Brain (organoid and tissue), 16 donors: ENCODE measurements at places on chromosomes 1 and 21.

DNA sequence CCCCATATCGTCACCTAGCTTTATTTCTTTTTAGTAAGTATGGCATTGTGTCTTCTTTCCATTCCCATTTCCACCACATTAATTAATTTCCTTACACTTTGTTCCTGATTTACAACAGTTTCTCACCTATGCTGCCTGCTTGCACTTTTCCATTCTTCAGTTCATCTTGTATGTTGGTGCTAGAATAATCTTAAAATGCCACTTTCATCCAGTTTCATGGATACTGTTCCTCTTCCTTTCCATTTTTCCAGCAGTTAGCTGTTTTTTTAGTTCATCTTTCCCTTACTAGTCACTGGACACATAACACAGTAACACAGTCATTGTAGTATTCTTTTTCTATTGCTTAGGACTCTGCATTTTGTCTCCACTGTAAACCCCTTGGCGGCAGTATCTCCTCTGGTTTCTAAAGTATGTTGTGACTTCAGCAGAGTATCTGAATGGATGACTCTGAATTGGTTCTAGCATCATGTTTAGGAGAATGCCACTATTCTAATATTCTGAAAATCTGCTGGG lies 2.1 kb downstream of the CDC7 start:
- peak; percentile 44 for DNase-seq

DNA sequence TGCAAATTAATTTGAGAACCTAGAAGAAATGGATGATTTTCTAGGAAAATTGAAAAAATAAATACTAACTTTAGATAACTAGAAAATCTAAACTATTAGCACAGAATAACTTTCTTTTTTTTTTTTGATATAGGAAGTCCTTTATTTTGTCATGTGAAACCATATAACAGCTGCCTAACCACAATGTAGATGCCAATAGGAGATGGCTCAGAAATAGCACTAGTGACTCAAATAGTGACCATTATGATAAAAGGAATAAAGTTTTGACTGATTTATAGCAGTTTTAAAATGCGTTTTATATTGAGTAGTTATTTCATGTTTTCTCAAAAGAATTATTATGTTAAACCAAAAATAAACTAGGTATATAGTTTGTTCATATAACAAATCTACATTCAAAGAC lies 158.0 kb upstream of the CACYBP start:
- DNase-seq, result no peak

DNA sequence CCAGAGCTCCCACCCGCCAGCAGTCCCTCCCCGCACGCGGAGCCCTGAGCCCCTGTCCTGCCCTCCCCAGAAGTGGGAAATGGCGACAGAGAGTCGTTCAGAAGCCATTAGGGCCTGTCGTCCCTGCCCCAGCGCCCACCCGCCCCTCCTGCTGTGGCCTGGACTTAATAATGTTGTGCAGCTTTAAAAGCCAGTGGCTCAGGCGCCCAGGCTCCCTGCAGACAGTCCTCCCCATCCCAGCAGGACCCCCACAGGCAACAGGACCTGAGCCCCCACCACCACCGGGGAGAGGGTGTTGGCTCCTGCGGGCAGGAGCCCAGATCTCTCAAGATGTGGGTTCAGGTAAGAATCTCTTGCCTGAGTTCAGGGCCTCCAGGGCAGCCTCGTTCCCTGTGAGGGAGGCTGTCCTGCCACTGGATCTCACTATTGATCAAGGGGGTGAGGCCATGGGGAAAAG lies 125.3 kb upstream of the RUNX3 start:
- no peak for DNase-seq

GRCh38 chr21:41921021-41921420 lies 32.8 kb downstream of the C2CD2 start:
- no peak for DNase-seq

DNA sequence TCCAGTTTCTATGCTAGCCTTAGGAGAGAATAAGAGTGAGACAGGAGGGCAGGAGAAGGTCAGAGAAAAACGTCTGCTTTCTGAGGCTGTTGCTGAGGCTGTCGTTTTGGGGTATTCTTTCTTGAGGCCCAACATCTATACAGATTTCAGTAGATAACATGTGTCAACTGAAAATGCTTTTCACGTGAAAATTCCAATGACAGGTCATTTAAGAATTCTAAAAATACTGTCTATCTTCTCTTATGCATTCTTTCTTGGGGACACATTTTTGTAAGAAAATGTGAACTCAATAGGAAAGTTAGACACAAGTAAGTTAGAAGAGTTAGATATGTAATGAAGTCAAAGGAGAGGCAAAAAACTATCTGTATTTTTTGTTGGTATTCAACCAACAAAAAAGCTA lies 150.8 kb downstream of the TGFB2 start:
- DNase-seq, result no peak

DNA sequence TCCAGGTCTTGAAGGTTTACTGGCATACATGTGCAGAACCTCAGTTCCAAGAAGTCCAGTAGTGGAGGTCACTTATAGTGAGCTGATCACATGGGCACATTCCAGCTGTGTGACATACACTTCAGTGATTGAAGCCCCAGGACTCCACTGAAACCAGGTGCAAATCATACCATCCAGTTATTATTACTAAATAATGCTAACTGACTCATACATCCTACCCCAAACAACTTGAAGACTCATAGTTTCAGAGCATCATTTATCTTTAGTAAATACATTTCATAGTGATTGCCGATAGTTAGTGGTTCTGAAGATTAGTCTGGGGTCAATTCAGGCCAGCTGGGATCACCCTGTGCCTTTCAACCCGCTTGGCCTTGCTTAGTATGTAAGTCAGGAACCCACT lies 137.9 kb upstream of the UBE2U start:
- no peak for DNase-seq

DNA sequence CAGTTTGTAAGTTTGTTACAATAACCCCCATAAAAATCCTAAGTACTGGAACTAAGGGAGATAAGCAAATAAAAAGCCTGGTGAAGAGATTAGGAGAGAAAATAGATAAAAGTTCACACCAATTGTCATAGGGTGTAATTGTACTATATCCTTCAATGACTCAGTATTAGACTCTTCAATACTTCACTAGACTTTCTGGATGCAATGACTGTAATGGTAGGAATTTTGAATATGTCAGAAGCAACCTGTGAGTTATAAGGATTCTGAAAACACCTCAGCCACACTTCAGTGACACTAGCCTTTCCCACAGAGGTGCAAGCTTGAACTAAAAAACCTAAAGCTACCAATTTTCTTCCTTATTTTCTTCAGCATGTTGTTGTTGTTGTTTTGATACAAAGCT lies 147.9 kb downstream of the PTGER3 start:
- no peak for DNase-seq

GRCh38 chr1:19738076-19738475 lies 61.6 kb downstream of the TMCO4 start:
- DNase-seq, result peak; percentile 59

GRCh38 chr1:215833941-215834729 lies 267.0 kb downstream of the KCTD3 start:
- no peak for DNase-seq

GRCh38 chr1:174996476-174996875 lies 3.3 kb upstream of the CACYBP start:
- no peak for DNase-seq

DNA sequence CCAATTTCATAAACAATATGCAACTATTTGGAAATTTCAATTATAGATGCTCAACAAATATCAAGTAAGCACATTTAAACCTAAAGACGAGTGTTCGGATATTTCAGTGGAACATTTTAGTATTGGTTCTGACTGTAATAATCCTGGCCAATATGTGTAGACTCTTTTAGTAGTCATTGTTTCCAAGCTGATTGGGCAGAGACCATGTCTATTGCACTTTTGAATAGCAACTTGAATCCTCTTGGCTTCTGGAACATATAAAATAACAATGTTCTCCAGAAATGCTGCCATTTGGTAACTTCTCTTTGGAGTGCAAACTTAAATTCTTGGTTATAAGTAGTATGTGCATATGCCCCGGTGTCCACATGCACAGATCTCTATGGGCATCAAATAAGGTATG lies 205.5 kb upstream of the C1orf105 start:
- no peak for DNase-seq

DNA sequence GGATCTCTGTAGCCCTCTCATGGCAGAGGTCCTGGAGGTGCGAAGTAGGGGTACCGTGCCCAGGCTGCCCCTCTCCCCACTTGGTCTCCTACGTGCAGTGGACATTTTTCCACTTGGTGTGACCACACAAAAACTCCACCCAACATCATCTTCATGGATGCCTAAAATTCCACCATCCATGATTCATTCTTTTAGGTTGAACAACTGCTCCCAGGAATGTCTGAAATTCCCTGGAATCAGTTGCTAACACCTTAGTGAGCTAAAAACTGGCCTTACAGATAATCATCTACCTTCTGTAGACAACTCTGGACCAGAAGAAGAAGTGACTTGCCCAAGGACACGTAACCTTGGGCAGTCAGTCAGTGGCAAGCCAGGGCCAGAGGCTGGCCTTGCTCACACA lies 32.1 kb upstream of the CLIC4 start:
- no peak for DNase-seq

- no peak for DNase-seq
Observed at GRCh38 chr1:221022331-221022730, 143.1 kb downstream of the HLX start.

DNA sequence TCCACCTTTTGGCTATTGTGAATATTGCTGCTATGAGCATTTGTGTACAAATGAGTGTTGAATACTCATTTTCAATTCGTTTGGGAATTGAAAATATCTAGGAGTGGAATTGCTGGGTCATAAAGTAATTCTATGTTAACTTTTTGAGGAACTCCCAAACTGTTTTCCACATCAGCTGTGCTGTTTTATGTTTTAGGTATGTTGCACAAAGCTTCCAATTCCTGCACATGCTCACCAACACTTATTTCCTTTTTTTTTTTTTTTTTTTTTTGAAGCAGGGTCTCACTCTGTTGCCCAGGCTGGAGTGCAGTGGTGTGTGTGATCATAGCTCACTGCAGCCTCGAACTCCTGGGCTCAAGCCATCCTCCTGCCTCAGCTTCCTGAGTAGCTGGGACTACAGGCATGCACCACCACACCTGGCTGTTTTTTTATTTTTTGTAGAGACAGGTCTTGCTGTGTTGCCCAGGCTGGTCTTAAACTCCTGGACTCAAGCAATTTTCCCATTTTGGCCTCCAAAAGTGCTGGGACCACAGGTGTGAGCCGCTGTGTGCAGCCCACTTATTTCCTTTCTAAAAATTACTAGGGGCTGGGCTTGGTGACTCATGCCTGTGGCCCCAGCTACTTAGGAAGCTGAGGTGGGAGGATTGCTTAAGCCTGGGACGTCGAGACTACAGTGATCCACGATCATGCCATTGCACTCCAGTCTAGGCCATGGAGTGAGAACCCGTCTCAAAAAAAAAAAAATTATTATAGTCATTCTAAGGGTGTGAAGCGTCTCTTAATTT lies 33.4 kb downstream of the TMCC2 start:
- DNase-seq, result no peak

DNA sequence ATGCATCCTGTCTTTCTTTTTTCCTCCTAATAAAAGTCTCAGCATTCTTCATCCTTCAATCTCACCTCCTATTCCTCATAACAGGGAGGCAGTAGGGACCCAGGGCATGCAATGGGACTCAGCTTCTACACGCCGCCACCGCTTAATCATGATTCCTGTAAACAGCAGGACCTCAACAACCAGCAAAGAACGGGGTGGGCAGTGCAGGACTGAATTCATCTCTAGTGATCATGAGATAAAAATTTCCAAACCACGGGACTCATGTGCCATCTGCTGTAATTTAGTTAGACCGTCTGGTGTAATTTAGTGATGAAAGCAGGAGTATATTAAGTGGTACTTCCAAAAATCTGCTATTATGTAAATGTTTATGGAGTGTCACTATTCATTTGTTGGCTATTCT lies 5.4 kb downstream of the PRAMEF12 start:
- DNase-seq, result peak; percentile 6

DNA sequence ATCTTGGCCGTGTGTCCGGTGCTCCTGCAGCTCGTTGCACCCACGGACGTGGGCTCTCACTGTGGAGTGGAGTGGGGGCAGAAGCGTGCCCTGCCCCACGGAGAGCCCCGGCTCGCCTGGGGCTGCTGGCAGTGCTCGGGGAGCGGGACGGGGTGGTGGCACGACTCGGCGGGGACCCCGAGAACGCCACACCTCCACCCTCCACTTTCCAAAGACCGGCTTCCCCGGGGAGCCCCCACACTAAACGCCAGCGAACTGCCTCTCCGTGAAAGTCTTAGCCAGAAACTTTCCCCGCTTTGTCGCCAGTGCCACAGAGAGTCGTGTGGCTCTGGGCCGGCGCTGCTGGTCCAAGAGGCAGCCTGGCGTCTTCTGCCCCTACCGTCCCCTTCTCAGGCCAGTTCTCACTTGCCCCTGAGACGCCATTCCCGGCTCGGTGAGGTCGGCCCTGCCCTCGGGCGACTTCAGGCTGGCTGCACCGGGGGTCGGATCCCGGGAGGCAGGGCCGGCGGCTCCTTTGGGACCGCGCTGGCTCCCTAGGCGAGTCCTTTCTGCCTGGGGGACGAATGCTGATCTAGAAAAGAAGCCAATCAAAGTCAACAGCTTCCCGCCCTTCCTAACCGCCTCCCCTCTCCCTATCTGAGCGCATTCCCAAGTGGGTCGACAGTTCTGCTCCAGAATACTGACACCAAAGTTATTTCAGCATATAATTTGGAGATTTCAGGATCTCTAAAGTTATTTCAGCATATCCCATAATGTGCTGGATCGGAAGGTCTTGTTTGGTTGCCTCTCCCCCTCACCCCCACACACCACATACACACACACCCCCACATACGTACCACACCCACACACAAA lies 2.6 kb upstream of the SAMD13 start:
- peak; percentile 41 for DNase-seq
